ENCODE measurements at places on chromosomes 7 and 10. TPM values are rescaled to one million over a fixed set of nuclear protein-coding genes. Genes with fewer than 3 reads are reported as not detected.

DNA sequence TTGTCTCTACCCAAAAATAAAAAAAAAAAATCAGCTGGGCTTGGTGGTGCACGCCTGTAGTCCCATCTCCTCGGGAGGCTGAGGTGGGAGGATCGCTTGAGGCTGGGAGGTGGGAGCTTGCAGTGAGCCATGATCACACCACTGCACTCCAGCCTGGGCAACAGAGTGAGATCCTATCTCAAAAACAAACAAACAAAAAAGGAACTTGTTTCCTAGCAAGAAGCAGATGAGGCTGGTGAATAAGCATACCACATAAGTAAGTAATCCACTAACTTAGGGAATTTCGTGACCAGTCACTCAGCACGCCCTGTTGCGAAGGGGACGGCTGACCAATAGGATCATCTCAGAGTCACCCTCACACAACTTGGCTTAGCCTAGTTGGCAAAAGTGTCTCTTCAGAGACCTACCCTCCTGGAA lies 64.6 kb downstream of the CUX1 start:
- H3K4me1 ChIP-seq: peaks cover 42% of the 10 kb centered on the region
- H3K27me3 ChIP-seq: no peaks in the 10 kb centered on the region
- H3K27ac ChIP-seq: peak overlapping the region; percentile 76
- H3K4me3 ChIP-seq: no peak overlapping the region
- H3K36me3 ChIP-seq: no peaks in the 10 kb centered on the region

DNA sequence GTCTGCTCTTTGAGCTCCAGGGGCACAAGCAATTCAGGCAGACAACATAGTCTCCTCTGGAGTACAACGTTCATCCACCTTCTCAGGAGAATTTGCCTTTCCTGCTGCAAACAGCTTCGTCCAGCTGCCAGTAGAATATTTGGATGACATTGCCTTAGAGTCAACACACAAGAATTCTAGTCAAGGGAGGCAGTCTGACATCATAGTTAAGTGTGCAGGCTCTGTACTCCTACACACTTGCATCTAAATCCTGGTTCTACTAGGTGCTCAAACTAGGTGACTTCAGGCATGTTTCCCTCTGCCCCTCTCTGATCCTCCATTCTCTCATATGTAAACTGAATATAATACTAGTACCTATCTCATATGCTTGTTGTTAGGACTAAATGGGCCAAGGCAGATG lies 314.8 kb downstream of the HPSE2 start:
- H3K27me3 ChIP-seq: no peaks in the 10 kb centered on the region
- no peak for DNase-seq
- H3K27ac ChIP-seq: peak overlapping the region; percentile 45
- H3K4me3 ChIP-seq: no peak overlapping the region

GRCh38 chr7:46764100-46764936 lies 817.6 kb downstream of the TNS3 start:
- no peaks in the 10 kb centered on the region for H3K36me3 ChIP-seq
- DNase-seq: no peak

- H3K4me3 ChIP-seq: no peak overlapping the region
- H3K27ac ChIP-seq: no peak overlapping the region
- no peak for DNase-seq
- H3K27me3 ChIP-seq: no peaks in the 10 kb centered on the region
- H3K4me1 ChIP-seq: peaks cover 21% of the 10 kb centered on the region
Observed at GRCh38 chr7:20411372-20411771, 80.7 kb downstream of the ITGB8 start.

DNA sequence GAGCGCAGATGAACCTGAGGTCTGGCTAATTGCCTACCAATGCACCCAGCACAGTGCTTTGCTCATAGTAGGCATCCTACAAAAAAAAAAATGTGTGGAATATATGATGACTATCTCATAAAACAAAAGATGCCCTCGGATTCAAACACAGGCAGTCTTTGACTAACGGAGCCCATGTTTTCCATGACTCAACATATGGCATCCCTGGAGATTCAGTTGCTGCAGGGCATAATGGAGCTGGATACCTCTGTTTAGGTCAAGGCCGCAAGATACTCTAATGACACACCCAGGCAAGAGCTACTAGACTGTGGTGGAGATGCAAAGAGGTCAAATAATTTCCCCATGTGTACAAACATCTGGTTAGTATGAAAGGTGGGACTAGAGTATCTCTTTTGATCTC lies 16.3 kb downstream of the CUBN start:
- no peak overlapping the region for H3K27ac ChIP-seq
- H3K27me3 ChIP-seq: no peaks in the 10 kb centered on the region
- no peaks in the 10 kb centered on the region for H3K4me1 ChIP-seq
- H3K4me3 ChIP-seq: no peak overlapping the region
- H3K36me3 ChIP-seq: no peaks in the 10 kb centered on the region
- no peak for DNase-seq

DNA sequence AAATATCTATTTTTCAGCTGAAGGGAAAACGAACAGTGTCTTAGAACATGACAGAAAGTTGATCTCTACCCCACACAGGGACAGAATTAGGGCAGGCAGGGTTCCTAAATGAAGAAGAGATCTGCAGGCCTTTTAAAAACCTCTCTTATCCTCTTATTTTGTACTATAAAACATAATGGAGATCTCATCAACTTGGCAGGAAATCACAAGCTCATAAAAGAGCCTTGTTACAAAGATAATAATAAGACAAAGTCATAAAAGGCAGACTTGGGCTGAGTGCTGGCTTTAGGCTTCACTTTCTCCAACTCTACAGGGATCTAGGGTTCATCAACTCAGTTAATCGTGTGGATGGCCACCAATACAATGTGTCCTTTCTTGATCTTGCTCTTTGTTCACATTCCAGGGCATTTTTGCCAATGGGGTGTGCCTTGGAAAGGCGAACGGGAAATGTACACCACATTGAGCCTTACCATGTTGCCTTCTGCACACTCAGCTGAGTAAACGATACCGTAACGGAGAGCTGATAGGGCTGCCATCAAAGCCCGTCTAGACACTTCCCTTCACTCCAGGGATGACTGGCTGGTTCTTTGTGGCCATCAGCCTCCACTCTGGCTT lies 7.1 kb upstream of the TEX36 start:
- no peak for DNase-seq
- no peaks in the 10 kb centered on the region for H3K27me3 ChIP-seq
- H3K36me3 ChIP-seq: no peaks in the 10 kb centered on the region

GRCh38 chr10:65377687-65378086 lies 1548.1 kb upstream of the LRRTM3 start:
- no peak overlapping the region for H3K4me3 ChIP-seq
- DNase-seq: no peak
- no peaks in the 10 kb centered on the region for H3K27me3 ChIP-seq
- H3K27ac ChIP-seq: no peak overlapping the region

Gene ARID5B
- total RNA-seq: 75.9 TPM

Gene PDE6C
- total RNA-seq: not detected

All from vagina (tissue), 2 donors.